ENCODE measurements at places on chromosomes 7 and 10. TPM values are rescaled to one million over a fixed set of nuclear protein-coding genes. Genes with fewer than 3 reads are reported as not detected.

DNA sequence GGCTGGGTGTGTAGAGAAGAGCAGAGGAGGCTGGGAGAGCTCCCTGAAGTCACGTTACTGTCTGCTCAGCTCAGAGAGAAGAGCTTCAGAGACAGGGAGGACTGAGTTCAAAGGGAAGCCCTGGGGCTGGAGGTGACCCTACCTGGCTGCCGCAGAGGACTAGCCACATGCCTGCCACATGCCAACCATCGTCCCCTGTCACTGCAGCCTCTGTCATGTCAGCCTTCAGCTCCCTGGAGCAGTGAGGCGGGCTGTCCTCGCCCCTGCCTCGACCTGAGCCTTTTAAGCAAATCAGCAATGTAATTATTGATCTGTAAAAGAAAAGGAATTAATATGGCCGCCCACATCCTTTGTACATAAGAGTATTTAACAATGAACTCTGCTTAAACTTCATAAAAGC lies 89.3 kb upstream of the RET start:
- H3K27me3 ChIP-seq: no peaks in the 10 kb centered on the region
- H3K36me3 ChIP-seq: no peaks in the 10 kb centered on the region
- H3K27ac ChIP-seq: no peak overlapping the region

GRCh38 chr10:71635867-71636266 lies 83.7 kb downstream of the C10orf105 start:
- H3K4me3 ChIP-seq: no peak overlapping the region
- H3K4me1 ChIP-seq: peaks cover 45% of the 10 kb centered on the region
- H3K36me3 ChIP-seq: peaks cover 2% of the 10 kb centered on the region
- no peaks in the 10 kb centered on the region for H3K27me3 ChIP-seq
- H3K27ac ChIP-seq: no peak overlapping the region

- no peak for DNase-seq
- no peak overlapping the region for H3K4me3 ChIP-seq
- H3K4me1 ChIP-seq: no peaks in the 10 kb centered on the region
- H3K36me3 ChIP-seq: no peaks in the 10 kb centered on the region
- H3K27ac ChIP-seq: no peak overlapping the region
- H3K27me3 ChIP-seq: no peaks in the 10 kb centered on the region
These were observed 11.4 kb downstream of the ZWINT start for GRCh38 chr10:56349611-56350010.

GRCh38 chr7:47302560-47302959 lies 279.4 kb downstream of the TNS3 start:
- H3K27me3 ChIP-seq: no peaks in the 10 kb centered on the region
- peaks cover 68% of the 10 kb centered on the region for H3K36me3 ChIP-seq
- H3K4me1 ChIP-seq: peaks cover 63% of the 10 kb centered on the region
- no peak for DNase-seq
- H3K27ac ChIP-seq: peak overlapping the region; percentile 41

DNA sequence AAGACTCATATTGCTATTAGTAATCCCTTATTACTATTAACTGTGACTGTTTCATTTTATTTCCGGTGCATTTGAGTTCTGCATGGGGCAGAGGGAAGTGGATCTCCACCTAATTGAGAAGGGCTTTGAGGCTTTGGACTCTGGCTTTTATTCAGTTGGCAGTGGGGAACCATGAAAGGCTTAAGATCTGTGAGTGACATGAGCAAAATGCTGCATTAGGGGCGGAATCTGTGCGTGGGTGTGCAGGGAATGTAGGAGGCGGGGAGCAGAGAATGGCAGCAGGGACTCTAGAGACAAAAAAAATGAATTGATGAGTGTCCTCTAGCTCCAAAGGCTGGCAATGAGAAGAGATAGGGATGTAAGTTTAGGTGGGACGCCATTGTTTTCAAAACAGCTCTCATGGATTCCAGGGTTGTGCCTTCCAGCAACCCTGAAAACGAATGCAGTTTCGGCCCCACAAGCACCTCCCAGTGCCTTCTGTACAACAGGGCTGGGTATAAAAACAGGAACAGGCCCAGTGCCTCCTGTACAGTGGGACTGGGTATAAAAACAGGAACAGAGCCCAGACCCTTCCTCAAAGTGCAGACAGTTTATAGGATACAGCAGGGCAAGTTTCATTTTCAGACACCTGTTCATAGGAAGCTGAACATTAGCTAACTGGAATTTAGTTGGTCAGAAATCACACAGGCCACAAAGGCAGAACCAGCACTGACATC lies 663.3 kb upstream of the FOXK1 start:
- H3K4me3 ChIP-seq: no peak overlapping the region
- peaks cover 10% of the 10 kb centered on the region for H3K36me3 ChIP-seq
- no peak overlapping the region for H3K27ac ChIP-seq
- H3K27me3 ChIP-seq: no peaks in the 10 kb centered on the region
- peaks cover 14% of the 10 kb centered on the region for H3K4me1 ChIP-seq

DNA sequence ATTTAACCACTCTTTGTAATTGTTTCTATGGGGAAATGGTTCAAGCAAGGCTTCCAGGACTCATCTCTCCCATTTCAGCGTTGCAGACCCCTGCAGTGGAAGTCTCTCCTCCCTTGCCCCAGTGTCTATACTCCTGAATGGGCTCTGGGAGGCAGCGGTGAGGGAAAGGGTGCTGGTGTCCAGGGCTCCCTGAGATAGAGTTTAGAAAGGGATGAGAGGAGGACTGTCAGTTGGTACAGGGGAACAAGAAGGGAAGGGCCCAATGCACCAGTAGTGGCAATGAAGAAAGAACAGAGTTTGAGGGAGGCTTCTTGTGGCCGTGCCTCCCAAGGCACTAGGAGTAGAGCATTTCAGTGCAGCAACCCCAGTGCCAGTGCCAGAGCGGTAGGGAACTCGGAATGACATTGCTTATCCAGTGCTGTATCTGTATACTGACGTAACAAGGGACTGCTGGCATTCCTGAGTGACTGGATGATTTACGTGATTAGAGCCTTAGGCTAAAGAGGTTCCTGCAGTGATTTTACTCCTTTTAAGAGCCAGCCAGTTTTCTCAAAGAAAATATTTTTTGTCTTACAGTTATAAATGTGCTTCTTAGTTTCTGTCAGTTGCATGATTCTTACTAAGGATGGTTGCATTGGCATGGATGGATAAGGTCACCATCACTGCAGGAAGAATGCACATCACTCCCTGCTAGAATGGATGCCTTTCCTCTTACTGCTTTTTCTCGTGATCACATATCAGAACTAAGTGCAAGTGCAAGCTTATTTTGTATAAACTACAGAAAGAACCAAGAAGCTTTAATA lies 28.0 kb downstream of the PRPF18 start:
- peaks cover 5% of the 10 kb centered on the region for H3K4me1 ChIP-seq
- no peak for DNase-seq
- no peak overlapping the region for H3K4me3 ChIP-seq
- H3K27ac ChIP-seq: no peak overlapping the region
- H3K36me3 ChIP-seq: peaks cover 16% of the 10 kb centered on the region

GRCh38 chr10:80599424-80599847 lies 61.7 kb downstream of the SH2D4B start:
- no peak overlapping the region for H3K4me3 ChIP-seq
- no peaks in the 10 kb centered on the region for H3K4me1 ChIP-seq
- DNase-seq: no peak
- no peak overlapping the region for H3K27ac ChIP-seq

- no peaks in the 10 kb centered on the region for H3K4me1 ChIP-seq
- H3K27ac ChIP-seq: no peak overlapping the region
- no peak for DNase-seq
- H3K27me3 ChIP-seq: no peaks in the 10 kb centered on the region
- H3K36me3 ChIP-seq: no peaks in the 10 kb centered on the region
These were observed 1236.6 kb downstream of the GATA3 start for GRCh38 chr10:9291081-9291480.

GRCh38 chr10:117534321-117535297 lies 7.9 kb upstream of the EMX2 start:
- H3K27me3 ChIP-seq: peaks cover 99% of the 10 kb centered on the region
- no peak for DNase-seq
- peaks cover 40% of the 10 kb centered on the region for H3K4me1 ChIP-seq
- no peaks in the 10 kb centered on the region for H3K36me3 ChIP-seq
- H3K4me3 ChIP-seq: no peak overlapping the region

- no peaks in the 10 kb centered on the region for H3K27me3 ChIP-seq
- no peak overlapping the region for H3K27ac ChIP-seq
- DNase-seq: no peak
- no peak overlapping the region for H3K4me3 ChIP-seq
- no peaks in the 10 kb centered on the region for H3K36me3 ChIP-seq
- H3K4me1 ChIP-seq: no peaks in the 10 kb centered on the region
These were observed 89.7 kb upstream of the CSTF2T start for GRCh38 chr10:51789118-51789517.

GRCh38 chr7:40795607-40796006 lies 660.8 kb downstream of the SUGCT start:
- no peaks in the 10 kb centered on the region for H3K36me3 ChIP-seq
- no peak overlapping the region for H3K27ac ChIP-seq
- no peaks in the 10 kb centered on the region for H3K4me1 ChIP-seq
- H3K27me3 ChIP-seq: no peaks in the 10 kb centered on the region
- no peak for DNase-seq

- no peaks in the 10 kb centered on the region for H3K27me3 ChIP-seq
- no peaks in the 10 kb centered on the region for H3K4me1 ChIP-seq
- H3K4me3 ChIP-seq: no peak overlapping the region
- DNase-seq: peak; percentile 26
These were observed 101.5 kb downstream of the GRM3 start for GRCh38 chr7:86745013-86745745.

- H3K4me1 ChIP-seq: peaks cover 12% of the 10 kb centered on the region
- H3K27me3 ChIP-seq: peaks cover 25% of the 10 kb centered on the region
- no peaks in the 10 kb centered on the region for H3K36me3 ChIP-seq
- no peak overlapping the region for H3K4me3 ChIP-seq
These were observed 23.0 kb upstream of the GRID1 start for GRCh38 chr10:86389441-86390193.

GRCh38 chr7:24368161-24368560 lies 84.2 kb downstream of the NPY start:
- no peak overlapping the region for H3K4me3 ChIP-seq
- no peak for DNase-seq

GRCh38 chr7:24786306-24786705 lies 29.0 kb upstream of the GSDME start:
- no peak overlapping the region for H3K4me3 ChIP-seq
- no peaks in the 10 kb centered on the region for H3K36me3 ChIP-seq
- H3K27me3 ChIP-seq: no peaks in the 10 kb centered on the region
- H3K27ac ChIP-seq: no peak overlapping the region

DNA sequence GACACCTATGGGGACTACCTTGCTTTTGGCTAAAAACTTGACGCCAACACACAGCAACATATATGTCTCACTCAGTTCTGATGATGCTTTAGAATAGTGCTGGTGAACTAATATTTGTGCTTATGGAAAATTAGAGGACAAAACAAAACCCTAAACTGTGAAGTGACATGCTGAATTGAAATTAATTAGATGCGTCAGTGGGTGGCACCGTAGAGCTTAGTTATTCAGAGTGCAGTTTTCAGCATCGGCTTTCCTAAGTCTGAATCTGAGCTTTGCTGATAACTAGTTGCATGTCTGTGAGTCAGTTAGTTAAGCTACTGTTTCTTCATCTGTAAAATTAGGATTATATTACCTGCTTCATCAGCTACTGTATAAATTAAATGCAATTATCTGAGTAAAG lies 245.0 kb upstream of the SORCS1 start:
- H3K4me3 ChIP-seq: no peak overlapping the region
- H3K36me3 ChIP-seq: no peaks in the 10 kb centered on the region
- no peaks in the 10 kb centered on the region for H3K4me1 ChIP-seq
- peak; percentile 10 for DNase-seq
- no peaks in the 10 kb centered on the region for H3K27me3 ChIP-seq

DNA sequence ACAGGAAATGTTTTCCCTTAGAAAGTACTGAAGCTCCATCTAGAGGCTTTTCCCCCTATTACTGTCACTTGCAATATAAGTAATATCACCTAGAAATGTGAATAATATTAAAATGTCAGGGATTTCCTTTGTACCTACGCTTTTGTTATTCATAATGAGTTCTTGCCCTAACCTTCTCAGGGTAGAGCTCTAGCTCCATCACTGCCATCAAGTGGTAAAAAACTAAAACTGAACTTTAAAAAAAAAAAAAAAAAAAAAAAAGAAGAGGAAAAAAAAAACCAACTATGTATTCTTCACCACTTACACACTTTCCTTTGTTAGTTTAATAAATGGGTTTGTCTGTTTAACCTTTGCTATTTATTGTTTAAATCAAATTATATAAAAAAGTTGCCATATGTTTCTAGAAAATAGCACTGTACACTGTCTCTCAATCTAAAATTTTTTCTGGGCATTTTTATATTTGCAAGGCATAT lies 49.9 kb downstream of the DNAJC1 start:
- H3K4me1 ChIP-seq: no peaks in the 10 kb centered on the region
- no peak overlapping the region for H3K4me3 ChIP-seq
- H3K27me3 ChIP-seq: no peaks in the 10 kb centered on the region
- H3K27ac ChIP-seq: no peak overlapping the region
- H3K36me3 ChIP-seq: no peaks in the 10 kb centered on the region
- no peak for DNase-seq

- H3K36me3 ChIP-seq: no peaks in the 10 kb centered on the region
- no peaks in the 10 kb centered on the region for H3K27me3 ChIP-seq
- H3K27ac ChIP-seq: no peak overlapping the region
These were observed 57.4 kb downstream of the ITGB8 start for GRCh38 chr7:20388084-20388483.

DNA sequence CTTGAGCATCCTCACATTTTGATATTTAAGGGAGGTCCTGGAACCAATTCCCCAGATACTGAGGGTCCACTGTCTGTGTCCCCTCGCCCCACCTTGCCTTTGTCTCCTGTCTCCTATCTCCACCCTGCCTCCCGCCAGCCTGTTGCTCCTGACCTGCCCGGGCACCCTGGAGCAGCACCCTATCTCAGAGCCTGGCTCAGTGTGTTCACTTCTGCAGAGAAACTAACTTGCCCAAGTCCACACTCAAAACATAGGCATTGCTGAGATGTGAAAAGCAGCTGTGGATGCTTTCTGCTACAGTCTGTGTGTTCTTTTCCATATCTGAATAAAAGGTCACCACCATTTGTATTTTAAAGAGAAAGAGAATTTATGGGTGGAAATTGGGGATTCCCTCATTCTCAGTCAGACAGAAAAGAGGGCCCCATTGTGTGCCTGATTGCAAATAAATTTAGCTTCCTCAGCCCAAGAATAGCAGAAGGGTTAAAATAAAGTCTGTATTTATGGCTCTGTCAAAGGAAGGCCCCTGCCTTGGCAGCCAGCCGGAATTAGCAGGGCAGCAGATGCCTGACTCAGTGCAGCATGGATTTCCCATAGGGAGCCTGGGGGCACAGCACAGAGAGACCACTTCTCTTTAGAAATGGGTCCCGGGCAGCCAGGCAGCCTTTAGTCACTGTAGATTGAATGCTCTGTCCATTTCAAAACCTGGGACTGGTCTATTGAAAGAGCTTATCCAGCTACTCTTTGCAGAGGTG lies 161.3 kb downstream of the EGFR start:
- peaks cover 21% of the 10 kb centered on the region for H3K36me3 ChIP-seq
- H3K27ac ChIP-seq: peak overlapping the region; percentile 43
- peaks cover 44% of the 10 kb centered on the region for H3K4me1 ChIP-seq
- DNase-seq: peak; percentile 71

Gene CRHR2
- 2.4 TPM for total RNA-seq

Gene JCAD
- total RNA-seq: 48.3 TPM

Gene ZNF655
- 93.3 TPM for total RNA-seq

Gene HOXA2
- total RNA-seq: 8.1 TPM

Gene PALD1
- total RNA-seq: 26.3 TPM

Gene MMD2
- total RNA-seq: 7.1 TPM

Gene DOCK1
- total RNA-seq: 74.1 TPM

Gene SLC26A5
- total RNA-seq: 0.44 TPM

Gene ADIRF
- 23.9 TPM for total RNA-seq

Gene ASIC3
- 1.5 TPM for total RNA-seq

Gene BMPR1A
- total RNA-seq: 84.0 TPM

Gene RARRES2
- total RNA-seq: 234 TPM

Gene RET
- 49.9 TPM for total RNA-seq

Gene PIP
- total RNA-seq: not detected

Gene FAM180A
- 0.61 TPM for total RNA-seq

Gene STEAP1B
- total RNA-seq: 2.2 TPM
